ENCODE measurements at places on chromosomes 3 and 15.

- DNase-seq, result no peak
Measured at GRCh38 chr15:60325905-60326304, 71.9 kb downstream of the ANXA2 start.

- no peak for DNase-seq
Measured at GRCh38 chr15:101004986-101005747, 86.0 kb downstream of the LRRK1 start.

DNA sequence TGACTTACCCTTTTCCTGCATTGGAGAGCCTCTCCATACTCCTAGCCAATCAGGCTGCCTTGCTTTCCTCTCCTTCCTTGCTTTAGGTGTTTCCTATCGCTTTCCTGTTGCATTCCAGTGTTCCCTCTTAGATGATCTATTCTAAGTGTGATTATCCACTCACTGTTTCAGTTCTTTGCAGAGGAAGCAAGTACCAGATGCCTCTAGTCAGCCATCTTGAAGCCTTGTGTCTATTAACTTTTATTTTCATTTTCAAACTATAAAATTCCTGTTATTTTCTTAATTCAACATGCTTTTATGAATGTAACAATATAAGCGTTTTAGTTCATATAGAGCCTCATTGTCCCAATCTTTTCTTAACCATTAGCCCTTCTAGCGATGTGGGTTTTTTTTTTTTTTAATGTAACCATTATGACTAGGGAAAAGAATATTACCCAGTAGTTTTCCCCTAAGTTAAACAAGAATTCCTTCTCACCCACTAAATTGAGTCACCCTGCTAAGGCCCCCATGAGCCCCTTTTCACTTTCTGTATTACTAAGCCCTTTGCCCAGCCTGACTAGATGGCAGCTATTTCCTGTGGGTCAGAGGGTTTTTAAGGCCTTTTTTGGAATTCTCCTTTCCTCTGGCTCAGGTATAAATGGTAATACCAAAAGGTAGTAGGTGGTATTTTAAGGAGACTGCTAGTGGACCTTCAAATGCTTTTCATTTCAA is 229.4 kb upstream of the CTNNB1 start:
- DNase-seq, result no peak

DNA sequence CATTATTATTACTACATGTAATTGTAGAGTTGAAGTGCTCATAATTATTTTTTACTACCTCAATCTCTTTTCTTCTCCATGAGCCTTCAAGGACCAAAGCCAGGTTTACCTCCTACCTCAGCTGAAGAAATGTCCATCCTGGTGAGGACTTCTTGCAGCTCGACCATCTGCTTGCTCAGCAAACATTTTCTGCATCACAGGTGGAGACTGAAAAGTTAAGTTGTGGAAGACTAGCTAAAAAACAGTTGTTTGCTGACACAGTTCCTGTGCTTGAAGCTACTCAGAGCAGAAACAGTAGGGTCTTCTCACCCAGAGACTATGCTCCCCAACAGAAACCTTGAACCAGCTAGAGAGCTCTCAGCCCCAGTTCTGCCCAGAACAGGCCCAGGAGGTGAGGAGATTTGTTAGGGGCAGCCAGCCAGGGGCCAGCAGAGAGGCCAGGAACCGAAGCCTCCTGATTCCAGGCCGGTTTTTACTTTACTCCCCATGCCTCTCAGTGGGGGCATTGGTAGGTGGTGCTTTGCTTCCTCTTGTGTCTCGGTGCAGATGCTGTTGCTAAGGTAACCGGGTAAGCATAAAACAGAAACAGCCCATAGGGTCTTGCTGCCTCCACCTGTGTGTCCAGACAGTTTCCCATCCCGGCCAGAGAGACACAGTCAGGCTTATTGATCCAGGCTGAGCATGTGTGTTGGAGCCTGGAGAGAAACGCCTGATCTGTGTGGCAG is 54.9 kb downstream of the CCNL1 start:
- no peak for DNase-seq

GRCh38 chr15:79341396-79341795 is 30.5 kb downstream of the TMED3 start:
- no peak for DNase-seq

DNA sequence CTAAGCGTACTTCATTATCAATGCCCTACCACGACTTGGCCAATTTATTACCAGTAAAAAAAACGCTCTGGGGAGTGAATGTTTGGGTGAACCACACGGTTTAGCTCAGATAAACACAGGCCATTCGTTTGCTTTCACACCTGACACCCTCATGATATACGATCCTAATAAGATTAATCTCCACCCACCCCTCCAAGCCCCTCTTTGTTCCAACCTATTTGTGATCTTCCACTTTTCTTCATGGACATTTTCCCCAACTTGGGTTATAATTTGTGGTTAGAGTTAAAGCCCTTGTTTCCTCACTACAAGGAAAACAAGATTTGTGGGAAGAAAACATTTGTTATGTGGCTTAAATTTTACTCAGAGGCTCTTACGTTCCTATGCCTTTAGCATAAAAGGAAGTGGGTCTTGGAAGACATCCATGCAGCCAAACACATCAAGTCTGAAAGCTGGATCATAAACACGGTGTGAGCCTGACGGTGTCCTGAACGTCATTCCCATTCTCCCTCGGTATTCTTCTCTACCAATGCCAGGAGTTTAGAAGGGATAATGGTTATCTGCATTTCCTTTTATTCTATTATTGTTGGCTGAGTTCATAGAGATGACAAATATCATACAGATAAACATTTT is 518.9 kb downstream of the NR2F2 start:
- DNase-seq, result no peak

DNA sequence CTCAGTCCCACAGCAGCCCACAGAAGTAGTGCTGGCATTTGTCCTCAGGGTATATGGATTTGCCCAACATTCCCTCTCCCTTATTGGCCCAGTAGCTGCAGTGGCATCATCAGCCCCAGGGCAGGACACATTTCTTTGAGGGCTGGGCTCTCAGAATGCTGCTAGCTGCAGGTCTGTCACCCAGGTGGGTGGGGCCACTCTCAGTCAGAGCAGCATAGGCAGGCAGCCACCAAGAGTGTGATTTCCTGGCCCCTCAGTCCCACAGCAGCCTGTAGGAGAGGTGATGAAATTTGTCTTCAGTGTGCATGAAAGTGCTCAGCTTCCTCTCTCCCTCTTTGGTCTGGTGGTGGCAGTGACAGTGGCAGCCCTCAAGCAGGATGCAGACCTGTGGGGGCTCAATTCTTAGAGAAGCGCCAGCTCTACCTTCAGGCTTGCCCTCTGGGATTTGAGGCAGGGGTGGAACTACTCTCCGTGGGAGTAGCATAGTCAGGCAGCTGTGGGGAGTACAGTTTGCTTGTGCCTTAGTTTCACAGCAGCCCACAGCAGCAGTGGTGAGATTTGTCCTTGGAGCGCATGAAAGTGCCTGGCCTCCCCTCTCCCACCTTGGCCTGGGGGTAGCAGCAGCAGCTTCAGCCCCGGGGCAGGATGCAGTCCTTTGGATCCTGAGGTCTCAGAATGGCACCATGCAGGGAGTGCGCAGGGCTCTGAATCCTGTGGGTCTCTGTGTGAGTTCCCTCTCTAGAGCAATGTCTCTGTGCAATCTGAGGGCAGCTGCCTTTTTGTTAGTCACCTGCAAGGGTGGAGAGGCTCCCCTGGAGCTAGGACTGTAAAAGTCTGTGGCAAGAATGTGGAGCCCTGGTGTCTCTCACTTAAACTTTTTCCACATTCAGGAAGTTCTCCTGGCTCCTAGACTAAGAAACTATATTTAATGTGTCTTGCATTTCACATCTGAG is 1229.1 kb downstream of the ROBO2 start:
- DNase-seq, result no peak

DNA sequence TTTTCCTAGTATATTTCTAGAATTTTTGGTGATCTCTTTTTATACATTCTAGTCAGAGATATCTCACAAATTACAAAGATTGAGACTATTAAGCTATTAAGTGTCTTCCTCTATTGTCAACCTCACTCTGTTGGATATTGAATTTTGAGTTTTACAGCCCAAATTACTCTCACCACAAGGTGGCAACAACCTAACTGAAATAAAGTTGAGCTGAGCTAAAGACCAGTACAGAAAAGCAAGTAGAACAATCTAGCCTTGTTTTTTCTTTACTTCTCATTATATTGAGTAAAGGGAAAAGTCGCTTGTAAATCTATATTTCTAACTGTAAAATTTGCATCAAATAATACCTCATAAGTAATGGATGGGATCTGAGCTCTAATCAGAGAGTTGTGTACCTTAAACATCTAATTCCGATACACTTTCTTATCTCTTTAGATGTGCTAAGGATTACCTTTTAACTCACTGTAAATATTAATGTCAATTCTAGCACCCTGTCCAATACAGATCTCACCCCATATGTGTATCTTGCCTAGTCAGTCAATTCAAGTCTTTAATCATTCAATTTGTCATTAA is 13.6 kb upstream of the COMMD2 start:
- DNase-seq, result no peak

GRCh38 chr3:55662683-55663082 is 175.6 kb upstream of the WNT5A start:
- no peak for DNase-seq

DNA sequence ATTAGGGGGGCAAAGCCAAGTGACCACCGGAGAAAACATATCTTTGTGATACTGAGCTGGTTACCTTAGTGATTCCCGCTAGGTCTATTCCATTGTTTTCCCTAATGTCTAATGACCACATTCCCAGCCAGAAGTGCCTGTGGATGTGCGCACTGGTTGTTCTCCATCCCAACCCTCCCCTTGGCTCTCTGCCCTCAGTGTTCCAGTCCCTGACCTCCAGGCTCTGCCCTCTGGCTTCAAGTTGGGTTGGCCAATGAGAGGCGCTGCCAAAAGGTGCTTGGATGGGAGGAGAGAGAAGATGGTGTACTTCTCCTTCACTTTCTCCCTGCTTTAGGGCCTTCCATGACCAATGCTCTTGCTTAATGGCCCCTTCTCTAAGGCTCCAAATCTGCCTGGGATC is 2.4 kb downstream of the COLQ start:
- DNase-seq, result no peak

All from activated T-cell treated with anti-CD3 and anti-CD28 coated beads, Interleukin-2, amount 50 U/mL, for 1 hour (primary cell).